ENCODE measurements at places on chromosomes 1 and 21. TPM values are rescaled to one million over a fixed set of nuclear protein-coding genes. Genes with fewer than 3 reads are reported as not detected.

ZSCAN20 gene
- total RNA-seq = 7.7 TPM

DNA sequence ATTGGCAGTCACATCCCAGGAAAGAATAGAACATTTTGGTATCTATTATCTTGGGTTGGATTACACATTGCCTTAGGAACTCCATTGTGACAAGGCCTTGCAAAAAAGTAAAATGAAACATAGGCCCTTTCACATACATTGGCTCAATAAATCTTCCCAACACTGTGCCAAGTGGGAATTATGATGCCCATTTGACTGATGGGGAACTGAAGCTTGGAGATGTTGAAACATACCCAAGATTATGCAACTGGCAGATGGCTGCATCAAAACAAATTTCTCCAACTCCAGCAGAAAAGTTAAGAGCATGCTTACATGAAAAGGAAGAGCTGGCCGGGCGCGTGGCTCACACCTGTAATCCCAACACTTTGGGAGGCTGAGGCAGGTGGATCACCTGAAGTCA, 26.9 kb downstream of the PLEKHO1 start:
- DNase-seq = peak; percentile 20

- peak; percentile 49 for DNase-seq
These were observed 29.0 kb upstream of the PLA2G2A start for GRCh38 chr1:20008391-20008841.

GRCh38 chr1:86833461-86834215, 80.3 kb downstream of the SELENOF start:
- peak; percentile 89 for DNase-seq

DNA sequence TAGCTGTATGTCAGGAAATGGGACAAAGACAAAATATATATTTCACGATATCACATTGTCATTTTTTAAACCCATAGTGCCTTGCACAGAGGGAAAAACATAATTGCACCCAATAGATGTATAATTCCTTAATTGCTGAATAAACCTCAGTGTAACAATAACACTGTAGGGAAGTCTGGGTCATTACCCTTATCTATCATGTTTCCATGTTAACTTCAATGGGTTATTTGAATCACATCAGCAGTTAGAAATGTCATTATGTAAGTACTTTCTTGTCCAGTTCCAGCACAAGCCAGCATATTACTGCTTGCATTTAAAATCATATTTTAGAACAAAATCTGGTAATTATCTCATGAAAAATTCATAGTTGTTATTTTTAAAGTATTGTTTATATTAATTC, 222.7 kb downstream of the HMCN1 start:
- DNase-seq = no peak

- no peak for DNase-seq
These were observed 200.2 kb downstream of the SDCCAG8 start for GRCh38 chr1:243455760-243456651.

GRCh38 chr1:176800978-176801513, 338.1 kb downstream of the PAPPA2 start:
- DNase-seq = no peak

GRCh38 chr1:112889052-112889768, 66.8 kb downstream of the SLC16A1 start:
- no peak for DNase-seq

GRCh38 chr1:168150283-168150682, 13.6 kb upstream of the GPR161 start:
- DNase-seq = no peak

DNA sequence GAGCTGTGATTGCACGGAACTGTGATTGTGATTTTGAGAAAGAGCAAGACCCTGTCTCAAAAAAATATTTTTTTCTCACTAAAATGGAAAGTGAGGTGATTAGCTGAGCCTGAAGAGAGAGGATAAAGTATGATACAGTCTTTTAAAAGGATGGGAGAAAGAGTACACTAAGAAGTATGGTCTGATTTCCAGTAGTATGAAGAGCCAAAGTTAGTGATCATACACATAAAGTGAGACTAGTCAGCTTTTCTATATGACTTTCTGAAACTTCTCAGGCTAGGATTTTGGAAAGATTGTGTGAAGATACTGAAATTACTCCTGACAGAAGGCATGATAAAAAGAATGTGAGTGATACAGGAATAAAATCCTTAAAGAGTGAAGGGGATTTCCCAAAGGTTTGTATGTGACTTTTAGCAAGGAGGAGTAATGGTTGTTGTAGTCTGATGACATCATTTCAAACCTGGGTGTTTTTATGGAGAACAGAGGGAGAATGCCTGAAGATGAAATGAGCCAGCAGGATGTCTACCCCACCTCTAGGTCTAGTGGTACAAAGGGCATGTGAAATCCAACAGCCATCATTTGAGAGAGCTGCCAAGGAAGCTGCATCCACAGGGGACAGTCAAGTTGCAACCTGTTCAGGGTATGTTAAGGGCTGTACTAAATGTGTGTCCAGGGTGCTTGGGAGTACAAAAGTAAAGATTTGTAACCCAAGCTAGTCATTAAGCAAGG, 157.7 kb downstream of the PIK3R3 start:
- DNase-seq = no peak

DNA sequence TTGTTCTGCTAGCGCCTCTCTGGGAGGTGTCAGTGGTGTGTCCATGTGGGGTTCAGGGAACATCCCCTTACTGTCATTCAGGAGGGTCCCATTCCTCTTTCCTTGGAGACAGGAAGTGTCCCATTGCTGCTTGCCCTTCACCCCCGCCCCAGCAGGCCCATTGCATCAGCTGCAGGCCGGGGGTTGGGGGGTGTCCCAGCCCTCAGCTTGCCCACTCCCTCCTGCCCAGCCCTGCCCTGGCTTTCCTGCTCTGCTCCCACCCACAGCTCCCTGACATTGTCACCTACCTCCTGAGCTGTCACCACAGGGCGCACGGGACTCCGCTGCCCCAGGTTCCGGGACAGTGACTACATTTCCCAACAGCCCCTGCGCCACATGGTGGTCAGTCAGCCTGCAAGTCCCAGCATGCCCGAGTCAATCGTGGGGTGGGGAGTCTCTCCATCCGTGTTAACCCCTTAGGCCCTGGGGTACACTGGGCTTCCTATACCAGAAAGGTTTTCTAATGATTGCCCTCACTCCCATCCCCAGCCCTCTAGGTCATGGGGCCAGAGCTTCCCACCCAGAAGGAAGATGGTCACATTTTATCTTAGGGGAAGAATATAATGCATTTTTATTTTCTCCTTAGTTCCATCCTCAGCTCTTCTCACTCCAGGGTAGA, at the start of gene INPP5B:
Gene INPP5B (minus strand): TSS at position 351 of the 658 bp plus-strand sequence. CDS start 745 bp downstream, outside the sequence.
- peak; percentile 90 for DNase-seq

DNA sequence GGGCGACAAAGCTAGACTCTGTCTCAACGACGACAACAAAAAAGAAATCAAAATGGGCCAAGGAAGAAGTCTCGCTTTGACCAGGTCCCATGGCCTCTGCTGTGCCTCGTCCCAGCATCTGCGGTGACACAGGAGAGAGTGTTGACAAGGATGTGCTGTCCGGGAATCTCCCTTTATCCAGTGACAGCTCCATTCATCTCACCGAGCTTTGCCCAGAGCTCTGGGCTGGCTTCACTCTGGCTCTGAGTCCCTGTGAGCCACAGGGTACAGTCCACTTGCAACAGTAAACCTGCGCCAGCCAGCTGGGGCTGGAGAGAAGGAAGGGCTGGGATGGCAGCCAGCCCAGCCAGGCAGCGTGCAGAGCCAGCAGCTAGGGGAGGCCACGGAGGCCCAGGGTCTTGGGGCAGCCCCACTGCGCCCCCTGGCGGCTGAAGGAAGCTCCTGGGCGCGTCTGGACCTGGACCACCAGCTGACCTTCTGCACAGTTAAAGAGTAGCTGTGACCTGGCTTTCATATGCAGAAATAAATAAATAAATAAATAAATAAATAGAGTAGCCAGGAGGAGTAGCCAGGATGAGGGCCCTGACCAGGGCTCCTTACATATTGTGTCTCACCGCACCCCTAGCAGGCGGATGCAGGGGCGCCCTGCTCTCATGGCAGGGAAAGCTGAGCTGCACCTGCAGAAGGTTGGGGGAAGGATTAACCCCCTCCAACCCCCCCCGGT, 29.7 kb downstream of the ENO1 start:
- peak; percentile 96 for DNase-seq
